ENCODE measurements at places on chromosomes 7 and 10.

DNA sequence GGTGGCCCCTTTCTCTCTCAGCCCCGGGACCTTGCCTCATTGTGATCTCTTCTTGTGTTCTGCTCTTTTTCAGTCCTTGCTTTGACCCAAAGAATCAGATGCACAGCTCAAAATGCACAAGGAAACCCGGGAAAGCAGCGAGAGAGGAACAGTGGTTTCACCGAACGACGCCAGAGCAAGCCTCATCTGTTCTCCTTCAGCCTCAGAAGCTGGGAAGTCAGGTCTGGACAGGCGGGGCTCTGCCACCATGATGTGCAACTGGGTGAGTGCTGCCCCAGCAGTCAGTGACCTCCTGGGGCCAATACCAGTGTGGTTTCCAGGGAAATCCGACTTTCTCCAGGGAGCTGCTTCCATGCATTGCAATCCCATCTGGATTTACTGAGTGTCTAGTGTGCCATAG is 133.4 kb downstream of the PRKCQ start:
- no peak for DNase-seq

DNA sequence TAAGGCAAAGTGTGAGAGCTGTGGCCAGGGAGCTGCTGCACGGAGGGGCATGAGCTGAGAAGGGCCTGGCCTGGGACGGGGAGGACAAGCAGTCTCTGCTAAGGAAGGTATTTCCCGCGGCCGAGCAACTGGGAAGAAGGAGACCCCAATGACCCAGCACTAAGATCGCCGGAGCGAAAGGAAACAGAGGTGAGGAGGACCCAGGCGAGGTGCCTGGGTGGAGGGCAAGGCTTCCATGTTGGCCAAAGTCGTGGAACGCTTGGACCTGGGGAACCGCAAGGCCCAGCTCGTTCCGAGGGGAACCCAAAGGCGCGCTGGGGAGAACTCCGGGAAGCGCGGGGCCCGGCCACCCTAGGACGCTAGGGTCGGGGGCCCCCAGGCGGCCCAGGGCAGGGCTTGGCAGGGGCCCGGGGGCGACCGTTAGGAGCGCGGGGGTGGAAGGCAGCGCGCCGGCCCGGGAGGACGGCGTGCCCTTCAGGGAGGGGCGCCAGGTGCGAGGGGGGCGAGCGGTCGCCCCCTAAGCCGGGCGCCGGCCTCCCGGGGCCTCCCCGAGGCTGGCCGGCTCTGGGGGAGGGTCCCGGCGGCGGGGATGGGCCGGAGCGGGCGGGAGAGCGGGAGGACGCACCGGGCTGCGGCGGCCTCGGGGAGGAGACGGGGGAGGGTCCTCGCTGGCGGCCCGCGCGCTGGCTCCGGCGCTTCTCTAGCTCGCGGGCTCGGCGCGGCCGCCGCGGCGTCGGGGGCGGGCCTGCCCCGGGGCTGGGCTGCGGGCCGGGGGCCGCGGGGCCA is 545 bp downstream of the GIGYF1 start:
- DNase-seq = no peak

DNA sequence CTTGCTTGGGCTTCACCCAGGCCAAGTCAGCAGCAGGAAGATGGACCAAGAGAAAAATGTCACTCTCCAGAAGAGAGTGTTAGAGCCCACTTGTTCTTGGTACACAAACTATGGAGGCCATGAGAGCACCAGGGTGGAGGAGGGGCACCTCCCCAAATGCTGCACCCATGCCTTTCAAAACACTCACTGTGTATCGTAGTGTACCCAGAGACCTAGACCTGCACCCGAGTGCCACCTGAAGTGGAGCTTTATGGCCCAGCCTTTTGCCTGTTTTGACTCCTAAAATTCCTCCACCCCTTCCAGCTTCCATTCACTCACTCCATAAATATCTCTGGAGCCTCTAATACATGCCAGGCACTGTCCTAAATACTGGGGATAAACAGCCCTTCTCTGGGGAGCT is 5.0 kb downstream of the SFTPD start:
- DNase-seq = peak; percentile 4

- DNase-seq = no peak
Observed at GRCh38 chr10:65993451-65993850, 932.4 kb upstream of the LRRTM3 start.

GRCh38 chr7:30596721-30597120 is 2.0 kb downstream of the GARS1 start:
- DNase-seq = no peak

DNA sequence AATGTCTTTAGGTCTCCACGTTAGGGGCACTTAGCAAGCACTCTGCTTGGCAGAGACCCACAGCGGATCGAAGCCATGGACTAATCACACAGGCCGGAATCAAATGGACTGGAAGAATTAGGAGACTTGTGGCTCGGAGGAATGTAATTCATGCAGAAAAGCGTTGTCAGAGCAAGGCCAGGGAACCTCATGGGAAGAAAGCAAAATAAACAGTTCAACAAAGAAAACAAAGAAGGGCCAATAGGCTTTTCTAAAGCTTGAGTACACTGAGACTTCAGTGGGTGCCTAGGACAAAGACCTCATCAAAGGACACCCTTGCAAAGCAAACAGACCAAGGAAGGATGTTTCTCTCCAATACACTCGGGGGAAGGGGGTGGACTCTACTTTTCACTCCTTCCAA is 171.1 kb downstream of the GLI3 start:
- DNase-seq = no peak

DNA sequence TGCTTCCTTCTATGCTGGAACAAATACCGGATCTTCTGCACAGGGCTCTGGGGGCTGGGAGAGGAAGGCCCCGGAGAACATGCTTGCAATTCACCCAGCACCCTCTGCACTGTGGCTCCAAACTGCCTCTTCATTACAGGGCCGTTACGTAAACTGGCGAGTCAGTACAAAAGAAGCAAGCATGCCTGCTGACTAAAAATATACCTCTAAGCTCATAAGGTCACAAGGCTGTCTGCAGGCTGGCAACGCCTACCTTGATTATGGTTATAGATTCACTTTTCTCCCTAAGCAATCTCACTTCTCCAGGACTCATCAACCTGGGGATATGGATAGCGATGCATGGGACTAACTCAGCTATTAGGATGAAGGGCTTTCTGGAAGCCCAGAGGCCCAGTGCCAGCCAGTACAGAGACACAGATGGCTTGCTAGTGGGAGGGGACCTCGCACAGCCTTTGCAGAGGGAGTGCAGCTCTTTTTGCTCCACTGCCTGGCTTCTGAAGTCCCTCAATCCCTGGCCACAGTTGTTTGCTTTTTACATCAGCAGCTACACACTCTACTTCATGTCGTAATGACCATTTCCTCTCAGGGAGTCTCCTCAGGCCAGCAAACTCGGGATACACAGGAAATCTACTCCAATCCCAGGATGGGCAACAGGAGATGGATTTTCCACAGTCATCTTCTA is 96.1 kb downstream of the SH3PXD2A start:
- DNase-seq = no peak
